ENCODE measurements at places on chromosomes 3 and 15.

DNA sequence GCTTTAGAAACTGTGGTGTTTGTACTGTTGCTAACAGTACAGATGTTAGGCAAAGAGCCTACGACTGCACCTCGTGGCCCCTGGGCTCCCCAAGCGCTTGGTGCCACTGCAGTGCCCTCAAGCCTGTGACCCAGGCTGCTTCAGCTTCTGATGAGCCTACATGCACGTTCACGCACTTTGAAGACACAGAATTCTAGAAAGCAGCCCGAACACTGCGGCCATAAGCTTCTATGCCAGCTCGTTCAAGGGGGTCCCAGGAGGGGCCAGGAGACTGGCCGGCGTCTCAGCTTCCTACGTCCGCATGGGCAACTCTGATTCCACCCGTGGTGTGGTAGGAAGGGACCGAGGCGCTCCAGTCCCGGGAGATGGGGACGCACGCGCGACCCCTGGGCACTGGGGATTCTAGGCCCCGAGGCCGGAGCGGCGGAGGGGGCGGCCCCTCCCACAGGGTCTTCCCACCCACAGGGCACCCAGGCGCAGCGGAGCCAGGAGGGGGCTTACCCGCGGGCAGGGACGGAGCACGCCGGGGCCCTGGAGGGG, 653 bp downstream of the MYO5C start:
- DNase-seq = no peak

GRCh38 chr3:12559520-12559919, 2.6 kb downstream of the MKRN2 start:
- DNase-seq = no peak

DNA sequence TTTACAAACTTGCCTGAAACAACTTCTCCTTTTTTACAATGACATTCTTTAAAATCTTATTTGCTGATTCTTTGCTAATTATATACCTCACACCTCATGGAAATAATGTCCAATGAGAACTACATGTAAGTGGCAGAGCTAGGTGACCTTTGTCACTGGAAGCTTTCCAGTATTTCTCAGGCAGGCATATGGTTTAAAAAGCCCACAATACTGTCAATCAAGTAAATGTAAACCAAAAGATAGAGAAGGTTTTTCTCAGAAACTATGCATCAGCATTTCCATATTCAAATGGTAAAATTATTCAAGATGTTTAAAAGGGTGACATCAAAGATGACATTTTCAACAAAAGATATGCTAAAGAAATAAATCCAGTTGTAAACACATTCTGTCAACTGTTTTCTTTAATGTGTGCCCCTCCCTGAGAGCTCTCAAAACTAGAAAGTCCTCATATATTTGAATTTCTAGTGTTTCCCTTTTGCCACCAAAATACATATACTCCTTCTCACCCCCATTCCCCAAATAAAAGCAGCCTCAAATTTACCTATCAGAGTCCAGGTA, 10.1 kb upstream of the STRIT1 start:
- no peak for DNase-seq

DNA sequence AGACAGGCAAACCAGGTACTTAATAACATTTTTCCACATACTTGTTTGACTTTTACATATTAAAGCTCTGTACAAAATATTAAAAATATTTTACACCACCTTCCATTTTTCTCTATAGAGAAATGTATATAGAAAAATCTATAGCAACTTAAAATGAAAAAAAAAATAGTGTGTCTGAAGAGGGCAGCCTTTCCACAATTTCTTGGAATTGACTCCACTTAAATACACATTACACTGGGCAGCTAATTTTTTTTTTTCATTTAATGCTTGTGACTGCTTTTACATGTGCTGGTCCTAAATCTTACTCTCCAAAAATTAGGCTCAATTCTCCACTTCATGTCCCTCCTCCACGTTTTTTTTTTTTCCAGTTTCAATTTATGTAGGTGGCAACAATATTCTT, 427.0 kb upstream of the RBMS3 start:
- DNase-seq = no peak

DNA sequence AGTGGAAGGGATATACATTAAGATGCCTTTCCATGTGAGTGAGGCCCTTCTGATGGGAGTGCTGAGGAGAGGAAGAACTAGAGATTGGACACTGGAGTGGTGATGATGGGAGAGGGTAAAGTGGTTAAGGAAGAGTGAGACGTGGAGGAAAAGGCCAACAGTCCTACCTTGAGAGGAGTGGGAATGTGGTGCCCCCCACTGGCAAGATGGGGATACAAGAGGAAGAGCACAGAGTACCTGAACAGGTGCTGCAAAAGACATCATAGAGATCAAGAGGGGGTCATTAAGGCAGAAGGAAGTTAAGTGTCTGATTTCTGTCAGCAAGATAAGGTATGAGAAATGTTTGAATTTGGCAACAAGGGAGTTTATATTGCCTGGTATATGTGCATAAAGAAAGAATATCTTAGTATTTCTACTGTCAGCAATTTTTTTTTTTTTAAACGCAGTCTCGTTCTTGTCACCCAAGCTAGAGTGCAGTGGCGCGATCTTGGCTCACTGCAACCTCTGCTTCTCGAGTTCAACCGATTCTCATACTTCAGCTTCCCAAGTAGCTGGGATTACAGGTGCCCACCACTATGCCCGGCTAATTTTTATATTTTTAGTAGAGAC, 34.0 kb downstream of the ARIH2 start:
- peak; percentile 69 for DNase-seq

DNA sequence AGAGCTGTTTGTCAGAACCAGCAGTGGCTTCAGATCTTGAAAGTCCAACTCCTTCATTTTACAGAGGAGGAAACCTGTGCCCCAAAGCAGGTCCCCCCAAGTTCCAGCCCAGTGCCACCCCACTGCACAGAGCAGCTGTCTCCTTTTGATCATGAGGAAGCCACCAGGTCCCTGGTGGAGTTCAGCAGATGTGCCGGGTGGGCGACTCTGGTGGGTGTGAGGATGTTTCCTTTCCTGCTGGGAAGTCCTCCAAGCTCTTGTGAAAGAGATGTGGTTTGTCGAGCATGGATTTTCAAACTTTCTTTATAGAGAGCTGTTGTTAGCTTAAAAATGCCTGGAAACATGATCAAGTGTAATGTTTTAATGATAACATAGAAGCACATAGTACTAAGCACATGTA, 52.0 kb downstream of the SMAD3 start:
- no peak for DNase-seq

- DNase-seq = peak; percentile 48
These were observed 585 bp downstream of the KIF23 start for GRCh38 chr15:69414701-69415167.

DNA sequence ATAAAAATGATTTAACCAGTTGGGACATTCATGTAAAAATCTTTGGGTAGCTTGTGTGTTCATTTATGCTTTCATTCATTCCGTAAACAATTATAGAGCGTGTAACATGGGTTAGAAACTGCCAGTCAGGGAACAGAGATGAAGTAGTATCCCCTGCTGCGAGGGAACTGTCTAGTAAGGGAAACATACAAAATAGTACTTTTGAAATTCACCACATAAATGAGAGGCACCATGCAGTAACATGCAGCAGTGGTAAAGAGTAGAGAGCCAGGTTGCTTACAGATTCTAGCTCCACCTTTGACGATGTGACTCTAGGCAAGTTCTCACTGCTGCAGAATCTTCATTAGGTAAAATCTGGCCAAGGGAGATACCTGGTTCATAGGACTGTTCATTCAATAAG, 938 bp downstream of the DZIP3 start:
- DNase-seq = no peak

DNA sequence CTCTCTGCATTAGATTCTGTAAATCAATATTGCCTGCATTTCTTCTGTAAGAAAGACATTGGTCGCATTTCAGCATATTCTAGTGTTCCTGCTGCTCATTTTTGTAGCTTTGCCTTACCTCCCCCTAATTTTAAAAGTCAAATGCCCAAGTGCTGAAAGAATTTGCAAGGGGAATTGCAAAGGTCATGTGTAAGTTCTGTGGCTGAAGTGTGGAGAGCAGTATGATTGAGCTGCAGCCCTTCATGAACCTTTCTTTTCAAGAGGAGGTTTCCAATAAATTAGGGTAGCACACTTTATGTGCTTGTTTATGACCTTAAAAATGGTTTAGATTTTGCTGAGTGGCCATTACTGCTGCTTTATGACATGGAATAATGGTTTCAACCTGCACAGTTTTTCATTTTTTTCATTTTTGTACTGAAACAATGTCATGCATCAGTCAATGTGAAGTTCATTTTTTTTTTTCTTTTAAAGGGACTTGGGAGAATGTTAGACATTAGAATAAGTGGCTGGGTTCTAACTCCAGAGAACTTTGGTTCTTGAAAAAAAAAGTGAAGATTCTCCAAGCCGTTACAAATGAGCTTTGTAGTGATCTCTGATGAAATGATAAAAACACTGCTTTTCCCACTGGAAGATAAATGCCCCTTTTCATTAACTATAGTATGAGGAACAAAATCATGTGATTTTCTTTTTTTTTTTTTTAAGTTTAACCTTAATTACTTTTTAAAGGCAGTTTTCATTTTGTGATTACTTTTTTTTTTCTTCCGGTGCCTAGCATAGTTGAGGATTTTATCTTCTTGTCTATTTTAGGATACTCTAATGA, 99.6 kb downstream of the MITF start:
- DNase-seq = no peak

DNA sequence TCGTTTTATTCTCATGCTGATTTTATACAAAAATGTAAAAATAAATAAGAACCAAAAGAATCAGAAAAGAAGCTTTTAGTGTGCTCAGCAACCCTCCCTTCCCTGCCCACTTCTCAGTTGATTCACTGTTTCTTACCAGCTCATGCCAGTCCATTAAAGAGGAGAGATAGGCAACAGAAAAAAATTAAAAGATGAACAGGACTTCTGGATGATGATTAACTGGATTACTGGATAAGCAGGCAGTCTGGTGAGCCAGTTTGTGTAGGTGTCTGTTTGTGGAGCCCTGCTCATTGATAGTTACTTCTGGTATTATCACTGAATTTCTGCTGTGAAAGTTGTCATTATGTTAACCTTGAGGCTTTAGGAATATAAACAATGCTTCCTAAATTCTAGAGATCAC, 15.1 kb upstream of the GPR171 start:
- DNase-seq = no peak

DNA sequence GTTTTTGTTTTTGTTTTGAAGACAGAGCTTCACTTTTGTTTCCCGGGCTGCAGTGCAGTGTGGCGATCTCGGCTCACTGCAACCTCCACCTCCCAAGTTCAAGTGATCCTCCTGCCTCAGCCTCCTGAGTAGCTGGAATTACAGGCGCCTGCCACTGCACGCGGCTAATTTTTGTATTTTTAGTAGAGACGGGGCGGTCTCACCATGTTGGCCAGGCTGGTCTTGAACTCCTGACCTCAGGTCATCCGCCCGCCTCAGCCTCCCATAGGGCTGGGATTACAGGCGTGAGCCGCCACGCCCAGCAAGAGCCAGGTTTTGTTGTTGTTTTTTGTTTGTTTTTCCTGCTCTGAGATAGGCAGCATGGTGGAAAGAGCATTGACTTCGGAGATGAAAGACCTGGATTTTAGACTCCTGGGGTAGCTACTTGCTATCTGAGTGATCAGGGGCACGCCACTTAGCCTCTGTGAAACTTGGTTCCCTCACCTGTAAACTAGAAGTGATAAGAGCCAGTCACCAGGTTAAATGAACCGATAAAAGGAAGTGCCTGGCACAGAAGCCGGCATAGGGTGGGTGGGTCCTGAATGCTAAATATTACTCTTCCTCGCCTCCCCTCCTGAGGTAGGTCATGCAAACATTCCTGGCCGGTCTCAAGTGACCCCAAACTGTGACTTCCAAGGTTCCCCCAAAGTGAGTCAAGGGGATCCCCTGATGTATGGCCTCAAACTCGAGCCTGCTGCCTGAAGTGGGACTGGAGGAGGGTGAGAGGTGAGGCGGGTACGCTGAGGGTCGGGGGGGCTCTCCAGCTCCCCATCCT, 62.9 kb upstream of the MCF2L2 start:
- DNase-seq = no peak

DNA sequence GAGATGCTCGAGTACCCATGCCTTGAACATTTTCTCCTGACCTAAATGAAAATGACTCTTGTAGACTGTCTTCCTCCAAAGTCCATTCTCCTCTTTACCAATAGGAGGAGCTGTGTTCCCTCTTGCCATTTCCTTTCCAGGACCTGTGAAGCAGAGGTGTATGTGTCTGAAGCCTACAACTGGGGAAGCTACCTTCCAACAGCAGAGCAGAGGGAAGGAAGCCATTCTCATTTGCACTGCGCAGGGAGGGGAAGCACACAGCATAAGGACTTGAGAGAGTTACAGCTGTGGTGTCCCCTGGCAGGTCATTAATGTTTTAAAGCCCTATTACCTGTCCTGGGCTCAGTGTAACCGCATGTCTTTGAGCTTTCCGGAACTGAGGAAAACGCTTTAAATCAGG, 38.7 kb downstream of the HSPBAP1 start:
- no peak for DNase-seq

- no peak for DNase-seq
These were observed 44.5 kb downstream of the NKIRAS1 start for GRCh38 chr3:23872330-23872729.
